ENCODE measurements at places on chromosomes 5 and 9. TPM values are rescaled to one million over a fixed set of nuclear protein-coding genes. Genes with fewer than 3 reads are reported as not detected.

- no peaks in the 10 kb centered on the region for H3K36me3 ChIP-seq
- H3K4me3 ChIP-seq, result no peak overlapping the region
- no peak for DNase-seq
These were observed 1168.7 kb upstream of the NUDT12 start for GRCh38 chr5:104731331-104731730.

DNA sequence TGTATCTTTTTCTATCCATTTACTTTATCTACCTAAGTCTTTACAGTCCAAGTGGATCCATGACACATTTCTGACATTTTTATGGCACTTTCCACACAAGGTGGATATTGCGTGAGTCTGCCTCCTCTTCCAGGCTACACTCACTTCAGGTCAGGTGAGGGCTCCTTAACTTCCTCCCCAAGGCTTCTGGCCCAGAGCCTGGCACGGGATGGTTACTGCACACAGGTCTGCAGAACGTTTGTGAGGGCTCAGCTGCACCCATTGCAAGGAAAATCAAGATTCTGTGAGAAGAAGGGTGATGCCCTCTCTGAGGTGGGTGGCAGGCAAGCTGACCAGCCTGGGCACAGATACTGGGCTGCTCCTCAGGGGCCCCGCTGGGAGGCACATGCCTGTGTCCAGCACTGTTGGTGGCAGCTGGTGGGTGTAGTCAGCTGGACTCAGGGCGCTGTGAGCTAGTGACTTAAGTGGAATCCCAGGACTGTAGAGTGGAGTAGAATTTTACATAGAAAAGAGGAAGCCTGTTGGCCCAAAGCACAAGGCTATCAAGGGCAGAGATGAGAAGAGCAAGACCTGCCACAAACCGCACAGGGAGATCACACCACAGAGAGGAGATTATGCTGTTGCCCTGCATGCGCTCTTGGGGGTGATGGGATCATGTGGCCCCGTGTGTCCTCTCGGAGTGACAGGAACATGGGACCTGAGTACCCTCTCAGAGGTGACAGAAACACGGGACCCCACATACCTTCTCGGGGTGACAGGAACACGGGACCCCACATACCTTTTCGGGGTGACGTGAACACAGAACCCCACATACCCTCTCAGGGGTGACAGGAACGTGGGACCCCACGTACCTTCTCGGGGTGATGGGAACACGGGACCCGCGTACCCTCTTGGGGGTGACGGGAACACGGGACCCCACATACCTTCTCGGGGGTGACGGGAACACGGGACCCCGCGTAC lies 21.3 kb downstream of the AHRR start:
- H3K27me3 ChIP-seq, result no peaks in the 10 kb centered on the region
- DNase-seq, result no peak
- H3K4me1 ChIP-seq, result no peaks in the 10 kb centered on the region

- no peaks in the 10 kb centered on the region for H3K27me3 ChIP-seq
- no peak for DNase-seq
- no peak overlapping the region for H3K27ac ChIP-seq
- H3K36me3 ChIP-seq, result no peaks in the 10 kb centered on the region
- no peak overlapping the region for H3K4me3 ChIP-seq
These were observed 102.0 kb downstream of the AGTPBP1 start for GRCh38 chr9:85639675-85640186.

DNA sequence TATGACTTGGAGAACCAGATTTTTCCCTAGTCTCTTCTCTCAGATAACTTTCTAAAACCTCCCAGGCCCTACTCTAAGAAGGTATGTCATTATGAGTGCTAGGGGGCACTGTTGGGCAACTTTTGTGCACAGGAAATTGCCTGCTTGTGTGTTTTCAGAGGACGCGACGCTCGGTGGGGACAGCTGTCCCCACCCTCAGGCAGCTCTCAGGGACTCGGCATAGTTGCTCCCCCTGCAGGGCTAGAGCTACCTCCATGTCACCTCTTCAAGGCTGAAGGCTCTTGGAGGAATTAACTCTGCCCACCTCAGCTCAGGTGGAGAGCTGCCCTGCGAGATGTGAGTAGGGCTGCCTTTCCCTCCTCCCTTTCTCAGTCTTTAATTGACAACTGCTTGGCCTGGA lies 10.2 kb upstream of the TIFAB start:
- no peak overlapping the region for H3K27ac ChIP-seq
- H3K27me3 ChIP-seq, result peaks cover 15% of the 10 kb centered on the region
- no peaks in the 10 kb centered on the region for H3K4me1 ChIP-seq
- H3K36me3 ChIP-seq, result no peaks in the 10 kb centered on the region
- no peak overlapping the region for H3K4me3 ChIP-seq

PCDHB16 gene
- 5.1 TPM for total RNA-seq

DNA sequence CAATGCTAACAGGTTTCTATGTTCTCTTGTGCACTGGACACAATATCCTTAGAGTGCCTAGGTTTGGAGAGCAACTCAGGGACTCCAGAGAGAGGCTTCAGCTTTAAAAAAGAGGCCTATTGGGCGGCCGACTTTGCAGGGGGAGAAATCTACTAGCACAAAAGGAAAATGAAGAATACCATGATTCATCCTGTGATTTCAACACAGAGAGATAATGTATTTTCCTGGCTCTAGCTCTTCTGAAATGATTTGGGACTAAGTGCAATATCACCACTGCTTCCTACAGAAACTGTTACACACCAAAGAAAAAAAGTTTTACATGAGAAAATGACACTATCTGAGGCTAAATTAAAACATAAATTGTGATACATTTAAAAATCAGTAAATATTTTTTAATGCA lies 146.1 kb upstream of the TSLP start:
- no peaks in the 10 kb centered on the region for H3K36me3 ChIP-seq
- DNase-seq, result no peak
- H3K27ac ChIP-seq, result no peak overlapping the region
- H3K4me1 ChIP-seq, result no peaks in the 10 kb centered on the region
- no peaks in the 10 kb centered on the region for H3K27me3 ChIP-seq
- H3K4me3 ChIP-seq, result no peak overlapping the region

GRCh38 chr9:86947146-86948073 lies at the start of gene GAS1:
Gene GAS1 (minus strand): TSS chr9:86947506. CDS start chr9:86946779, 727 bp downstream.
- H3K27ac ChIP-seq, result peak within 1 kb of the TSS; percentile 89
- no peaks in the 10 kb centered on the region for H3K27me3 ChIP-seq
- peaks cover 10% of the 10 kb centered on the region for H3K4me1 ChIP-seq
- peak within 1 kb of the TSS; percentile 84 for H3K4me3 ChIP-seq

DNA sequence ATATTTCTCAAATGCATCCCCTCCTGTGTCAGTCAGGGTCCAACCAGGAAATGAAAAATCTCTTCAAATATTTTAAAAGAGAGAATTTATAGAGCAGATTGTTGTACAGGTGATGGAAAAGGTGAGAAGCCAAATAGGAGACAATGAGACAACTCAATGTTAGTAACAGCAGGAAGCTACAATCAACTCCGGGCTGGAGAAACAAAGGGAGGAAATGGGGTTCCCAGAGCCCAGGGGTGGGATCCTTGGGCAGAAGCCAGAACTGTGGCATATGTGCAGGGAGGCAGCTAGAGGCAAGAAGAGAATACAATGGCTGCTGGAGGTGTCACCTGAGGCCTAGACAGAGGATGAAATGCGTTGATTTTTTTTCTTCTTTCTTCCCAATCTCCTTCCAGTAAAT lies 361.8 kb upstream of the ACTBL2 start:
- H3K27me3 ChIP-seq, result no peaks in the 10 kb centered on the region
- H3K4me1 ChIP-seq, result no peaks in the 10 kb centered on the region
- DNase-seq, result peak; percentile 51
- H3K36me3 ChIP-seq, result no peaks in the 10 kb centered on the region
- no peak overlapping the region for H3K4me3 ChIP-seq

DNA sequence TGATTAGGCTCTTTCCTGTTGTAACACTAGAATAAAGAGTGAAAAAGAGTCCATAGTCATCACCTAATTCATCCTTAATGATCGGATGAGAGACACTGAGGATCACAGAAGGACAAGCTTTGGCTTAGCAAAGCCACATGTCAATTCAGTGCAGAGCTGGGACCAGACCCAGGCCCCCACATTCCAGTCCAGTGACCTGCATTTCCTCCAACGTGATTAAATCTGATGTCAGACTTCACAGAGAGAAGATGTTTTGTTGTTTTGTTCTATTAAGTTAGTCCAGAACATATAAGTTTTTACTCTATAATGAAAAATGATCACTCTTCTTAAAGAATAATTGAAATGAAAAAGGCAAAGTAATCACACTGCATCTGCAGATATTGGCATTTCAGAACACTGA lies 377.9 kb upstream of the PAPPA start:
- H3K4me1 ChIP-seq, result no peaks in the 10 kb centered on the region
- no peaks in the 10 kb centered on the region for H3K27me3 ChIP-seq
- H3K36me3 ChIP-seq, result no peaks in the 10 kb centered on the region
- no peak overlapping the region for H3K4me3 ChIP-seq
- no peak for DNase-seq

DNA sequence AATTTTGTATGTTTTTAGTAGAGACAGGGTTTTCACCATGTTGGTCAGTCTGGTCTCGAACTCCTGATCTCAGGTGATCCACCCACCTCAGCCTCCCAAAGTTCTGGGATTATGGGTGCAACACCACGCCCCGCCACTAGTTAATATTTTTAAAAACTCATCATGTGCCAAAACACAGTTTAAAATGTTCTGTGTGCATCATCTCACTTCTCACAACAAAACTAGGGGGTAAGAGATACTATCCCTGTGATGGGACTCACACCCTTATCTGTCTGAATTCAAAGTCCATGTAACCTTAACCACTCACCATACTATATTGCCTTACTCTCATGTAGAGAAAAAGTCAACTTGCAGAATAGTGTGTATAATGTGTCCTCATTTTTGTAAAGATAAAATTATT lies 2.6 kb downstream of the PKD2L2 start:
- no peaks in the 10 kb centered on the region for H3K36me3 ChIP-seq
- no peak overlapping the region for H3K27ac ChIP-seq
- peaks cover 2% of the 10 kb centered on the region for H3K4me1 ChIP-seq
- H3K27me3 ChIP-seq, result no peaks in the 10 kb centered on the region
- H3K4me3 ChIP-seq, result no peak overlapping the region

GRCh38 chr9:99720455-99721050 lies 101.1 kb upstream of the NR4A3 start:
- no peak overlapping the region for H3K27ac ChIP-seq
- H3K4me3 ChIP-seq, result no peak overlapping the region
- H3K27me3 ChIP-seq, result no peaks in the 10 kb centered on the region
- no peaks in the 10 kb centered on the region for H3K36me3 ChIP-seq
- DNase-seq, result no peak
